LNCaP clone FGC (cell line): ENCODE measurements at places on chromosomes 11 and 22.
A peak's percentile ranks its signal among the peaks of the same experiment; 100 is the strongest.

DNA sequence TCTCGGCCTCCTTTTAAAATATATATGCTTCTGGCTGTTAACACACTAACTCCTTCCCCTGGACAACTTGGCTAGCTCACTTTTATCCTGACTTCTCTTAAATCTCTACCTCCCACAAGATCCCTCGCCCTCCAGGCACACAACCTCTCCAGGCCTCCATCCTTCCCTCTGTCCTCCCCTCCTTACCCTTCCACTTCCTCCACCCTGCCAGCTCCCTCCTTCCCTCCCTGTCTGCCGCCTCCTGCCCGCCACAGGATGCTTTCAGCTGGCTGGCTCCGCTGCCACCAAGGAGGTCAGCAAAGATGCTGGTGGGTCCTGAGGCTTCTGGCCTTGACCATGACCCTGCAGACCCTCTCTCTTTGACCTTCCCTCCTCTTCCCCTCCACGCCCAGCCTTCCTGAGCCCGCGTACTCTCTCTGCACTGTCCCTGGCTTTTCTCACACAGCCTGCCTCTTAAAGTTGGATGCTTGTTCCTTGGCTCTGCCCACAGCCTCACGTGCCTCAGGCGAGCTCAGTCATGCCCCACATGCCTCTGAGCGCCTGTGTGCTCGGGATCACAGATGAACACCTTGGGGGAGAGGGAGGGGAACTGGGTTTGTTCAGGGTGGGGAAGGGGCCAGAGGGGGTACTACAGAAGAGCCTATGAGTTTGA lies 6.7 kb downstream of the NFAM1 start:
- no peak for DNase-seq

- DNase-seq = no peak
These were observed 39.7 kb downstream of the ADAMTS8 start for GRCh38 chr11:130388607-130389205.

DNA sequence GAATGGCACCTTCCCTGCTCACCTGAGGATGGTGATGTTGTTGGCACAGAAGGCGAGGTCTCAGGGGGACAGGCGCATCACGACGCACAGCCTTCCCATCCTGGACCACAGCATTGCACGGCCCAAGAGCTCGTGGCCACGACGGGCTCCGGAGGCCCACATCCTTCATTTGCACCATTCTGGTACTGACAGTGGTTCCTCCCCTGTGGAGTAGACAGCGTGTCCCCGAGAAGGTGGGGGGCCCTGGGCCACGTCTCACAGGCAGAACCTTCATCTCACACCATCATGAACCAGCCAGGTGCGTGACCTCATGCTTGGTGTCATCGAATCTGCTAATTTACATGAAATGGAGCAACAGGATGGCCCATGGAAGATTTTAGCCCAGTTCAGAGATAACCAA lies 180.0 kb downstream of the CTTN start:
- DNase-seq = no peak

DNA sequence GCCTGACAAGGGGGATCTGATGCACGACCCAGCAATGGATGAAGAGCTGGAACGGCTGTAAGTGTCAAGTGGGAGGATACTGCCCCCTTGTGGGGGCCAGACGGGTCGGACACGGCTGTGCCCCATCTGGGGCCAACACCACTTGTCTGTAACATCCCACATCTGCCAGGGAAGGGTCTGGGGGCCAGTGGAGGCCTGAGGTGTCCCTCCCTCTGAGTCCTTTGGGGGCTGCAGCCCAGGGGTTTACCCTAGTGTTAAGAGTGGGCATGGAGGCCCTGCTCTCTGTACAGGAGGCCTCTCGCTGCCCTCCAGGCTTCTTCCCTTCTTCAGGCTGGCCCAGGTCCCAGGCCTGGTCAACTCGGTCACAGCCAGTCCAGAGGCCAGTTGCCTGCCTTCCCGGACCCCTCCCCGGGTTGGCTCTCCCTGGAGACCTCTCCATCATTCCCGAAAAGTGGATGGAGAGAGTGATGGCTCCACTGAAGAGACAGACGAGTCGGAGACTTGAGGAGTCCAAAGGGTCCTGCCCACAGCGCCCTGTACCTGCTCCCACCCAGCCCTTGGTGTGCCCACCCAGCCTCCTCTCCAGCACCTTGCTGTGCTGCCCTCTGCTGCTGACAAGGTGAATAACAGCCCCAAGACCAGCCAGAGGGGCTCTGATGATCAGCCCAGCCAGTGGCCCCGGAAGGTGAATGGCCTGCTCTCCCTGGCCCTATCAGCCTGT lies 15.4 kb downstream of the ARFGAP2 start:
- DNase-seq = no peak

- DNase-seq = no peak
These were observed 115.8 kb downstream of the CSNK2A3 start for GRCh38 chr11:11237070-11237832.

DNA sequence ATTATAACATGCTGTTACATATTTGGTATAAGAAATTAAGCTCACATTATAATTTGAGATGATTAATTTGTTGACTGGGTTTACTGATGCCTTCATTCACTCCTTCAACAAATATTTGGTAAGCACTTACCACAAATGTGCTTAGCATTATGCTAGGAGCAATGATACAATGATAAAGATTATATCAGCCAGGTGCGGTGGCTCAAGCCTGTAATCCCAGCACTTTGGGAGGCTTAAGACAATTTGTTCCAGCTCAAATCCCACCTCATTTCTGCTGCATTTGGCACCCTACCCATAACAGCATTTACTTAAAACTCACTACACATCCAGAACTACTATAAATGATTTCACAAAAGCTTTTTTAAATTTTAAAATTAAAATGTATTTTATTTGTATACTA lies 1263.6 kb upstream of the RAG2 start:
- DNase-seq = no peak

DNA sequence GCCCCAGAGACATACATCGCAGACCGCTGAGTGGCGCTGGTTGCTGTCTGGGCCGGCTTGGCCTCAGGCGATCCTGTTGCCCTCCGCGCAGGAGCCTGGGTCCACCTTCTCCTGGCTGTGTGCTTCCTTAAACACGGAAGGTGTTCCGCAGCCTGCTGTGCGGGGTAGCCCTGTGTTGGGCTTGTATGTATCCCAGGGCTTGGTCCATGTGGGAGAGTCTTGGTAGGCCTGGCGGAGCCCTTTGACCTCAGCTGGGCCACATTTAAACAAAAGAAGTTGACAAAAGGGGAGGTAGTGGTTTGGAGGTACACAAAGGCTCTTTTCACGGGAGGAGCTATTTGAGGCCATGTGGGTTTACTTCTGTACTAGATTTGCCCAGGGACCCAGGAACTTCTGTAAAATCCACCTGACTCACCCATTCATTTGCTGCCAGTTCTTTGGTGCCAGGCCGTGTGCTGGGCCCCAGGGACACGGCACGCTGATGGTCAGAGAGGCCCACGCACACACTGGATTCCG lies 11.0 kb upstream of the GRAMD4 start:
- no peak for DNase-seq

GRCh38 chr11:62921201-62921572 lies at the start of gene CHRM1:
TSS of gene CHRM1 (minus strand) at chr11:62921363. CDS start at chr11:62911100, 10,263 bp downstream.
- no peak for DNase-seq

DNA sequence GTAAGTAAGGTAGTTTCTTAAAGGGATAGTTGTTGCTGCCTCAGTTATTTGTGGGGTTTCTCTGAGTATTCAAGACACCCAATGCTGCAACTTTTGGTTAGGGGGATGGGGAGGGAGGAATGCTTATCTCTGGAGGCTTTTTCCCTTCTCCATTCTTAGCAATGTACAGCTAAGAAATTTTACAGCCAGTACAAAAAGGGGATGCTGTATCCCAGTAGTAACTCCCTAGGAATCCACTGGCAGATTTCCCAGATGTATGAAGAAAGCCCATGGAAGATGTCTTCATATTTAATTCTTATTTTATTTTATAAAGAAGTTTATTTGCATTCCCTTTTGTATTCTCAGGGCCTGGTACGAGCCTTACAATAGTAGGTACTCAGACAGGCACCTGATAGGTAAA lies 154.8 kb downstream of the ENTHD1 start:
- DNase-seq = no peak

GRCh38 chr22:29342577-29343312 lies 27.2 kb upstream of the RASL10A start:
- peak; percentile 72 for DNase-seq

- no peak for DNase-seq
These were observed 51.2 kb downstream of the NFAM1 start for GRCh38 chr22:42380769-42381551.

GRCh38 chr22:45603619-45604018 lies 68.0 kb upstream of the ATXN10 start:
- DNase-seq = no peak

DNA sequence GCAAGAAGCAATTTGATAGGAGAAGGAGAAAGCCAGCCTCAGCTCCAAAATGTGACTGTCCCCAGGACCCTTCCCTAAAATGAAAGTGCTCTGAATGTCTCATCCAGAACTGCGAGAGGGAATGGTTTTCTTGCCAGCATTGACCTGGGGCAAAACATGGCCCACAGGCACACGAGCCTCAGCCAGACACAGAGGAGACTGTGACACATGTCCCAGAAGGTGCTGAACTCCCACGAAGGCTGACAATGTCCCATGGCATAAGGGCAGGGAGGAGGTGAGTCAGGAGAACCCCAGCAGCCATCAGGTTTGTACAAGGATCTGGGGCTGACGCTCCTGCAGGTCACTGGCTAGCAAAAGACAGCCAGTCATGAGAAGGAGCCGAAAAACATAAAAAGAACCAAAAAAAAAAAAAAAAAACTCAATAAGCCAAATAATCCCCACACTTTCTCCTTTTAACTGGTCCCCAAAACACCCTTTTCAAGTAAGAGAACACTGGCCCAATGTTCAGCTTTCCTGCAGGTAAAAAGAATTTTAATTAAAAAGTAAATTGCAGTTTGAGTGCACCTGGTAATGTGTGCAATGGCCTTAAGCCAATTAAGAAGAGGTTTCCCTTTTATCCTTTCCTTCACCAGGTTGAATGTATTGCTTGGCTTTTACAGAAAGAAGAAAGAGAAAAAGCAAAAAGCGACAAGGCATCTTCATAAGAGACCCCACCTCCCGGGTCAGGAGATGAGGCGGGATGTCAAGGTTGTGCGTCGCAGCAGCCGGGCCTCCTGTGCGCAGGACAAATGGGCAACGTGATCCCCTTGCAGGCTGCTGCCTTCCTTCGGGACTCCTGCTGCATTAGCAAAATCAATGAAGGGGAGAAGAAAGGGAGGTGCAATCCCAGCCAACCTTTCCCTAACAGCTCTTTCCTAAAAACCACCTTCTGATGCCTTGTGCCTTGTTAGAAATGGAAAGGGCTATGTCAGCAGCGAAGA lies 43.6 kb downstream of the GALNT18 start:
- DNase-seq = no peak

DNA sequence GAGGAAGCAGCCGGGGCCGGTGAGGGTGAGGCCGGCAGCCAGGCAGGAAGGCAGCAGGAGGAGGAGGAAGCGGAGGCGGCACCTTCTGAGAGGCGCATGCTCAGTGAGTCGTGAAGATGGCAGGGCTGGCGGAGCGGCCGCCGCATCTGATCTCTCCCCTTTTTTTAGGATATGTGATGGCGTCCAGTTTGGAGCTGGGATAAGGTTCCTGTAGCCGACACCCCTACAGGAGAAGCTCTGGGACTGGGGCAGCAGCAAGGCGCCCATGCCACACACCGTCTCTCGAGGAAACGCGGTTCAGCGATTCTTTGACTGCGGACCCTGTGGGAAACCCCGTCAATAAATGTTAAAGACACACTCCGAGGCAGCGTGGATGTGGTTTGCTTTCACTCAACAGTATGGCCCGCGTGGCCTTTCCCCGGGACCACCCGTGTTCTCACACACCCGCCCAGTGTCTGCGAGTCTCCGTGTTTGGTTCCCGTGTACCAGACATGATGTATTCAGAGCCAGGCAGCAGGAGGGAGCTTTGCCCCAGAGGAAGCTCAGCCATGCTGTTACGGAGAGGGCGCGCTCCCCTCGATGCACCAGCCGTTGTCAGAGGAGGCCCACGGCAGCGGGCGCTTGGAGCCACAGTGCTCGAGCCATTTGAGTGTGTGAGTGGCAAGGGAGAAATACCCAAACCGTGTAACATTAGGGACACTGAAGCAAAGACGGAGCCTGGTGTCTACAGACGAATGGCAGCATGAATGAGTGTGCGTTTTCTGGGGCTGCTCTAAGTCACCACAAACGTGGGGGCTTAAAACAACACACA lies 27.7 kb upstream of the PARVB start:
- DNase-seq = no peak

GRCh38 chr22:50325444-50326224 lies 1.2 kb downstream of the DENND6B start:
- no peak for DNase-seq

- no peak for DNase-seq
These were observed 10.6 kb downstream of the MUC5B start for GRCh38 chr11:1233351-1234053.

- DNase-seq = no peak
These were observed 24.3 kb downstream of the ALKBH3 start for GRCh38 chr11:43904742-43905535.

DNA sequence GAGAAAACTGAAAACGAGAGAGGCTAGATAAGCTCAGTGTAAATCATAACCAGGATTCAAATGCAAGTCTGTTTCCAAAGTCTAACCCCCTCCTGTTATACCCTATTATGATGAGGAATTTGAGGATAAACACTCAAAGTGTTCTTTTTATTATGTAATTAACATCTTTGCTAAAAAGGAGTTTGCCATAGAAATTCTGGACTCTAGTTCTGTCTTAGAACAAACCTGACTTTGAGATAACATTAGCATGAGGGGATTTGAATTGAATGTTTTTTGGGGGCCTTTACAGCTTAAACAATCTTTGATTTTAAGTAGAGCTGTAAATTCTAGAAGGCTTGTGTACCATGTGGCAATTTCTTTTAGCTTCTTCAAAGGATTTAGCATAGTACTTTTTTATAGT lies 9.5 kb downstream of the C11orf54 start:
- no peak for DNase-seq

GRCh38 chr11:14336507-14337503 lies 22.2 kb downstream of the RRAS2 start:
- no peak for DNase-seq

DNA sequence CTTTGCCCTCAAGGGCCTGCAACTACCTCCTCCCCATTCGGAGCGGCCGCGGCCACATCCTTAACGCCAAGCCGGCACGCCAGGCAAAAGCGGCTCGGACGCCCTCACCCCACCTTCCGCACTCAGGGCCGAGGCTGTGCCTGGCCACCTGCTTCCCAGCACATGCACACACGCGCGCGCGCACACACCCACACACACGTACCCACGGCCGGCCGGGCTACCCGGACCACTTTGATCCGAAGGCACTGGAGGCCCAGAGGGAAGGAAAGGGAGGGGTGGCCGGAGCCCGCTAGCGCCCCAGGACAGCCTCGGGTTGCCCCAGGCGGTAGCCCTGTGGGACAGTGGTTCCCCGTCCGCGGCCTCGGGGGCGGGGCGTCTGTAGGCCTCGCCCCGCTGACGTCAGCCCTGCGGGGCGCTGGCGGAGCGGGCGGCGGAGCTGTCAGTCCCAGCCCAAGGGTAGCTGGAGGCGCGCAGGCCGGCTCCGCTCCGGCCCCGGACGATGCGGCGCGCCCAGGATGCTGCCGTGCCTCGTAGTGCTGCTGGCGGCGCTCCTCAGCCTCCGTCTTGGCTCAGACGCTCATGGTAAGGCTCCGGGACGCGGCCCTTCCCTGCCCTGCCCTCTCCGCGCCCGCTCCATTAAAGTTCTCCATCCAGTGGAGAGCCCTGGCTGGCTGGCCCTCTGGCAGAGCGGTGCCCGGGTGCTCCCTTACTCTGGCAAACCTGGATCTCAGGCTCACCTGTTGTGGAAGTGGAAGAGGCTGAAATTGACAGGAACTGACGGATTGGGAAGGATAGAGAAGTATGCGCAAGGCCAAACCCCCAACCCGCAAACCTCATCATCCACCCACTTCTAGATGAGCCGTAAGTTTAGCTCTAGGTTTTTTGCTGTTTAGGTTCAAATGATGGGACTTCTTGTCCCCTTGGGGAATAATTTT lies at the start of gene IL10RA:
TSS of gene IL10RA (plus strand) at position 442 of the 935 bp plus-strand sequence. CDS start at position 516, 74 bp downstream.
- no peak for DNase-seq

- no peak for DNase-seq
These were observed 52.4 kb downstream of the SYTL2 start for GRCh38 chr11:85758480-85759039.
